ENCODE measurements at places on chromosomes 3 and 15. TPM values are rescaled to one million over a fixed set of nuclear protein-coding genes. Genes with fewer than 3 reads are reported as not detected.

DNA sequence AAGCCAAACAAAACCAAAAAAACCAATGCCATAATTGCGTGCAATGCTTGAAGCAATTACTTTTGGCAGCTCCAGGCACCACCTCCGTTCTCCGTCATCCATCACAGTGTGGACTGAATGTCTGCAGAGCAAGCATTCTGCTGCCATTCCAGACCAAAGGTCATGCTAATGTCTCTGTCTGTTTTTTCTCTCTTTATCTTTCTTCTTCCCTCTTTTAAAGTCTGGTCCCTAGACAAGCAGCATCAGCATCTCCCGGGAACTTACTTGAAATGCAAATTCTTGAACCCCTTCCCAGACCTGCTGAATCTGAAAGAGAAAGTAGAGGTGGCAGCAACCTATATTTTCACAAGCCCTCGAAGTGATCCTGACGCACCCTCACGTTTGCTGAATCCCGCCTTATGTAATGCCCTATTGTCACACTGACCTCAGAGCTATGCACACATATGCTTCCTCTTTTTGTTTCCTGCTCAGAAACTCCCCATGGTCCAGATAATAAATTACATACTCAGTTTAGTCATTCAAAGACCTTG is 297.3 kb upstream of the PROK2 start:
- no peak for DNase-seq

GRCh38 chr3:29644261-29644660 is 363.4 kb downstream of the RBMS3 start:
- DNase-seq, result no peak

- no peak for DNase-seq
Observed at GRCh38 chr3:72462595-72463011, 385.6 kb downstream of the SHQ1 start.

CTXN2 gene
- total RNA-seq, result not detected

DNA sequence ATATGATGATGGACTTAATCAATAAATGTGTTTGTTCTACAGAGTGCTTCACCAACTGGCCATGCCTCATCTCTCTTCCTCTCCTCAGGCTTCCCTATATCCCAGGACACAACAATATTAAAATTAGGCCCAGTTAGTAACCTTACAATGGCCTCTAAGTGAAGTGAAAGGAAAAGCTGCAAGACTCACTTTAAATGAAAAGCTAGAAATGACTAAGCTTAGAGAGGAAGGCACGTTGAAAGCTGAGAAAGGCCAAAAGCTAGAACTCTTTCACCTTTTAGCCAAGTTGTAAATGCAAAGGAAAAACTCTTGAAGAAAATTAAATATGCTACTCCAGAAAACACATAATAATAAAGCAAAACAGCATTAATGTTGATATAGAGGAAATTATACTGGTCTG is 1010.3 kb downstream of the NAALADL2 start:
- DNase-seq, result no peak

DNA sequence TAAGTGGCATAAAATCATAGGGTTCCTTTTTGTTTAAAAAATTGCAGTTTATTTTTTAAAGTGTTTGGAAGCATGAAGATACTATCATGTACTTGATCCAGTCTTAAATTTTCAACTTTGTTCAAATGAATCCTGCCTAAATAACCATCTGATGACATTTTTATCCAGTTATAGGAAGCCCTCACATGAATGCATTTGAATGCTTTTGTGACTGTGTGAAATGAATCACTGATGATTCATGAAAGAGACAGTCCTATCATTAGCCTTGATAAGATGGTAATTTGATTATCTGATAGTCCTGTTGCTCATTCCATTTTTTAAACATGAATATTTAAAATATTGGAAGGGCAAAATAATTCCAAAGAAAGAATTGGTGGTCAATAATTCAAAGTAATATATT is 401.9 kb upstream of the ROBO2 start:
- no peak for DNase-seq
